GDM1 (cell line): ENCODE measurements at places on chromosomes 4 and X.

GRCh38 chr4:47839259-47839658 lies 1.4 kb upstream of the CORIN start:
- no peak for DNase-seq

DNA sequence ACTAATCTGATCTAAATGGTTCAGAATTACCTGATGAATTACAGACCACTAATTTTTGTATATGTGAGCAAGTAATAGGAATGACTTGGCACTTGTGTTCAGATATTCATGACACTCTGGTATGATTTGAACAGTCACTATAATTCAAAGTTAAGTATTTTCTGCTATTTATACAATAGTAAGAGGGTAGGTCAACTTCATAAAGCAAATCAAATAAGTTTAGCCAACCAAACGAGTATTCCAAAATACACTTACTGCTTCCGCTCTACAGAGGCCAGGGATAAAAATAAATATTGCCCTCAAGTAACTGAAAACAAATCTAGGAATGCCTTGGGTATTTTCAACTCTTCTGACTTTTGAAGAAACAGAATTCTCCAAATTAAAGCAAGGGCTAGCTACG lies 9.1 kb downstream of the EMCN start:
- DNase-seq, result no peak

DNA sequence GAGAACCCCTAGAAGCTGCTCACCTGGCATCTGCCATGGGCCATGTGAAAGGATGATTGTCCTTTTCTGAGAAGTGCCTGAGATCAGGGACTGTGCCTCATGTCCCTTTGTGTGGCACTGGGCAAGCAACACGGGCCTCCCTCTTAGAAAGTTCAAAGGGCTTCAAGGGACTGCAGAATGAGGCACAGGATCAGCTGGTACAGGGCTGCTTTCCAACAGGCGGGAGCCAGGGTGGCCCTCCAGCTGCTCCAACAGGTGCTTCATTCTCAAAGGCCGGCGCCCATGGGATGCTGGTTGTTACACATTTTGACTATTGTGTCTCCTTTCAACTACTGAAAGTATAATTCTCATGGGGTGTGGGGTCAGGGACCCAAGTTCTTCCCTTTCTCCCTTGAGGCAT lies 114.7 kb downstream of the ENPP6 start:
- no peak for DNase-seq

DNA sequence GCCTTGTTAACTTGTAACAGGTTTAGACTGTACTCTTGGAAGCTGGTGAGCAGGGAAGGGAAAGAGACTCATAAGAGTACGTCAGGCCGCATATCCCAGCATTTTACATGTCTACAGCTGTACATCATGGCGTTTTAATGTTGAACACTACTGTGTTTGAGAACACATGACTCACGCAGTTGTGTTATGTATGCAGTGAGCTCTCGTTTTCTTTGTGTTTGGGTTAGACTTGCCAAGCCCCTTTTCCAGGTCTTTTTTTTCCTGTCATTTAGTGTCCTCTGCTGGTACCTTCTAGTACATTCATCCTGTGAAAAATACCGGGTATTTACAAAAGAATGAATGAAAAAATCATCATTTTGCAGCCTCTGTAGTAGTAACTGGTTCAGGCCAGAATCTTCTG lies 35.3 kb downstream of the SMS start:
- DNase-seq, result no peak

GRCh38 chr4:100811046-100811445 lies 293.2 kb upstream of the EMCN start:
- no peak for DNase-seq

DNA sequence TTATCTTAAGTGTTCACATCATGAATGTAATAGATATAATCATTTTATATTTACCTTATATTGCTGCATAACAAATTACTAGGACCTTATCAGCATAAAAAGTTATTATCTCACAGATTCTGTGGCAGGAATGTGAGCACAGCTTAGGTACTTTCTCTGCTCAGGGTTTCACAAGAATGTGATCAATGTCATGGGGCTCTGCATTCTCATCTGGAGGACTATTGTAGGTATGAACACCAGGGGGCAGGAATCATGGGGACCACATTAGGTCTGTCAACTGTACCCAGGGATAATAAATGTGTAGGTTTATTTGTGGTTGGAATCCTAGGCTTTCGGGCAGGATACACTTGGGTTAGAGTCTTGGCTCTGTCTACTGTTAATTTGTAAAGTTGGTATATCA lies 519.2 kb downstream of the ARAP2 start:
- DNase-seq, result no peak

GRCh38 chr4:1477045-1477840 lies 71.0 kb upstream of the NKX1-1 start:
- DNase-seq, result no peak

DNA sequence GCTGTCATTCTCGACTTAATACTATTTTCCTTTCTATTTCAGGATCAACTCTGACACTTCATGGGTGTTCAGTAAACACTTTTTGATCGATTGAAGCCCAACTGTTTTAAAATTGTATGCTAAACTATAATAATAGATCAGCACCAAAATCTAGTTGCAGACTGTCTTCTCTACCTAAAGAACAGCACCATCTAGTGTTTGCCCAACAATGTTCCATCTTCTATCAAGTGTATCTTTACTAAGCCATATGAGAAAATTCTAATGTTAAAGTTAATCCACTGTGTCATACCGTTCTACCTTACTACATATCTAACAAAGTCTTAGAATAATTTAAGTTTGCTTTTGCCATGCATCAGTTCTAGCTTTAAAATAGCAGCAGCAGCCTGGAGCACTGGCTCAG lies 113.0 kb upstream of the PRDX4 start:
- DNase-seq, result no peak

GRCh38 chr4:42628740-42629139 lies 28.2 kb downstream of the ATP8A1 start:
- no peak for DNase-seq

DNA sequence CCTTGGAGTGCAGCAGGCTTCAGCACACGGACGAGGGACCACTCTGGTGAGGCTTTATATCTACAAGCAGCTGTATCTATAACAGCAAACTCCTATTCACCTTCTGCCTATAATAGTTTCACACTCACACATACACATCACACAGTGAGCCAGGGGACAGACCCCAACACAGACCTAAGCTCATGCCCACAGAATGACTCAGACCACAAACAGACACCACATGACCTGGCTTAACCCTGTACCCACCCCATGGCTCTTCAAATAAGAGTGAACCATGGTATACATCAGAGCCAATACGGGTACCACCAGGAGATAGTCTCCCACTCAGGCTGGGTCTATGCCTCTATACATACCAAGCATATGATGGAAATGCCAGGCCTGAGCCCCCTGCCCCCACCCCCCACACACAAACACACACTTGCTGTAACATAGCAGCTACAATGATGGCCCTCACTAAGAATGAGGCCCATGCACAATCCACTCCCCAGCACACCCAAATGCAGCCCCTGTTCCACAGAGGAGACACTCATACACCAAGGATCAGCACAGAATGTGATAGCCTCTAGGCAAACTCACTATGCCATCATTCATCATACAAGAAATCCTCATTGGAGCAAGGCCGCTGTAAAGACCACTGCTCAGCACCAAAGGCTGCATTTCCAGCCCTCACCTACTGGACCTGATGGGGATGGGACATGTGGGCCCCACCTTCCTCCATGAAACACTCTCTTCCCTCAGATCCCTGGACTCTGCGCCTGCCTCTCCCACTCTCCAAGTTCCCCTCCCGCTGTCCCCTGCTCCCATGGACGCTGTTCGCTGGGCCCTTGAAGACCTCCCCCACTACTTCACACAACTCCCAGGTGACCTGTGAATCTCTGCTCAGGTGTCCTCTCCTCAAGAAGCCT lies 62.1 kb upstream of the XIAP start:
- DNase-seq, result no peak

GRCh38 chrX:25069209-25069608 lies 53.4 kb upstream of the ARX start:
- no peak for DNase-seq

DNA sequence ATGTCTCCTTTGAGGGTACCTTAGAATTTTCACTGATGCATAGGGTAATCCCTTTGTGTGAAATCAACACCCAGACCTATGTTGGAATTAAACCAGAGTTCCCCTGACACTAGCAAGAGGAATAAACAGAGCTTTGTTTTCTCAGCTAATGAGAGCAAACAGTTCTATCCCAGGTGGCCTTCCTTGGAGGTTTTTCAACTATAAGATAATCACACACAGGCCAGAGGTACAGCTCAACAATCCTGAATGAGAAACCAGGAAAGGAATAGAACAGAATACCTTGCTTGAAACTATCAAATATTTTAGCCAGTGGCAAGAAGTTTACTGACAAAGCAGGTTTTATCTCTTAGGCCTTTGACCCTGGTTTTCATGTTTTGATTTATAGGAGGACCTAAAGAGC lies 100.2 kb downstream of the OTC start:
- DNase-seq, result no peak

GRCh38 chr4:178320003-178320402 lies 877.8 kb upstream of the AGA start:
- DNase-seq, result no peak

DNA sequence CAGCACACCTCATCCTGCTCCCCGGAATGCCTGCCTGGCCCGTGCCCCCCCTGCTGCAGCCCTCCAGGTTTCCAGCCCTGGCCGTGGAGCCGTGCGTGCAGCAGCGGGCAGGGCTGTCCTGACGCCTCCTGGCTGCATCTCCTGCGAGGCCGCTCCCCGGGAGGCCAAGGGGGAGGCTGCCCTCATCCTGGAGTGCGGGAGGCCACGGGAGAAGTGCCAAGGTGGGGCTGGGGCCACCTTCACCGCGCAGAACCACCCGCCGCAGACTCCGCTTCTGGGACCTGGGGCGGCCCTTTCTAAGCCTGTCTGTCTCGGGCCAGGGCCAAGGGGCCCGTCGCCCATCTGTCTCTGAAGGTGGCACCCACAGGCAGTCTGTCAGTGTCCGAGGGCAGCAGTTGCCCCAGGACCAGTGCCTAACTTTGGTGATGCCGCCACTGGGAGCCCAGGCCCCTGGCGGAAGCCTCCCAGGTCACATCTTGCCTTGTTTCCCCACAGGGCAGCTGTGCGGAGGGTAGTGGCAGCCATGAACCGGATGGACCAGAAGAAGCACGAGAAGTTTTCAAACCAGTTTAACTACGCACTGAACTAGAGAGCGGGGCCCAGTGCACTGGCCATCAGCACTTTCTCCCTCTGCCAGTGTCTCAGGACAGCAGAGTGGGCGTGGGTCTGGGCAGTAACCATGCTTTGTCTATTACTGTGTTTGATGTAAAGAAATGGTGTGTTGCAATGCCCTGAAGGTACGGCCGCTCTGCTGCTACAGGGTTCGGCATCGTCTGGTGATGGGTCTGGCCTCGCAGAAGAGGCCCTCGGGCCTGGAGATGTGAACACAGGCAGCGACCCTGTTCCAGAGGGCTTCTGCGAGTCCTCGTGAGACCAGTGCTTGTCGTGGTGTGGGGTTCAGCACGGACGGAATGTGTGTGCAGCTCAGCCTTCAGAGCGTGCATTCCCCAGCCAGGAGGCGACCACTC lies 20.6 kb downstream of the NKX1-1 start:
- DNase-seq, result no peak

GRCh38 chrX:47091149-47091775 lies 13.0 kb downstream of the RGN start:
- no peak for DNase-seq

- DNase-seq, result no peak
Measured at GRCh38 chrX:45424326-45424725, 223.7 kb upstream of the DIPK2B start.

DNA sequence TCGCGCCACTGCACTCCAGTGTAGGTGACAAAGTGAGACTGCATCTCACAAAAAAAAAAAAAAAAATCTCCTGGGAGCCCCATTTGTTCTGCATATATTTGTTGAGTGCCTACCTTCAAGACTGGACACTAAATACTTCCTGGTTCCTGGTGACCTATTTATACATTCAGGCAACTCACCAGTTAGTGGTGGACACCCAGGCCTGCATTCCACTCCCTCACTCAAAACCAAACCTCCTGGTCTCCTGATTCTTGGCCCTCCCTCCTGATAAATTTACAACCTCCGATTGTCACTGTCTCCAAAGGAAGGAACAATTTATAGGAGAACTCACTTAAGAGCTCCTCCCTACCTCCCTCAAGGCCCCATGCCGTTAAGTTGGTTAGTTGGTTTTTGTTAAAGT lies 3.1 kb downstream of the SYAP1 start:
- DNase-seq, result no peak

- no peak for DNase-seq
Measured at GRCh38 chrX:17033225-17033624, 86.8 kb downstream of the REPS2 start.

DNA sequence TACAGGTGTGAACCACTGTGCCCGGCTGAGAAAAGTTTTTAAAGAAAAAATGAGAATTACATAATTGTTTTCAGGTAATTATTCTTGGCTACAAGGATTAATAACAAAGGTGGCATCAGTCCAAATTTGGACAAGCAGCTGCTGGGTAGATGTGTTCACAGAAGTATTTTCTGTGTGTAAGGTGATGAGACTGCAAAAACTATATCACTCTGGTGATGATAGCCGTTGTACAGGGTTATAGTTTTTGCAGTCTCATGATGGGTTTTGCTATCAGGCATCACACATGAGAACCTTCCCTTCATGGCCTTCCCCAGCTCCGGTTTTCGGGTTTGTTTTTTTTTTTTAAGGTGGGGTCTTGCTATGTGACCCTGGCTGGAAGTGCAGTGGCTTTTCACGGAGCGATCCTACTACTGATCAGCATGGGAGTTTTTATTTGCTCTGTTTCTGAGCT lies 5.1 kb upstream of the SLC10A3 start:
- DNase-seq, result no peak

DNA sequence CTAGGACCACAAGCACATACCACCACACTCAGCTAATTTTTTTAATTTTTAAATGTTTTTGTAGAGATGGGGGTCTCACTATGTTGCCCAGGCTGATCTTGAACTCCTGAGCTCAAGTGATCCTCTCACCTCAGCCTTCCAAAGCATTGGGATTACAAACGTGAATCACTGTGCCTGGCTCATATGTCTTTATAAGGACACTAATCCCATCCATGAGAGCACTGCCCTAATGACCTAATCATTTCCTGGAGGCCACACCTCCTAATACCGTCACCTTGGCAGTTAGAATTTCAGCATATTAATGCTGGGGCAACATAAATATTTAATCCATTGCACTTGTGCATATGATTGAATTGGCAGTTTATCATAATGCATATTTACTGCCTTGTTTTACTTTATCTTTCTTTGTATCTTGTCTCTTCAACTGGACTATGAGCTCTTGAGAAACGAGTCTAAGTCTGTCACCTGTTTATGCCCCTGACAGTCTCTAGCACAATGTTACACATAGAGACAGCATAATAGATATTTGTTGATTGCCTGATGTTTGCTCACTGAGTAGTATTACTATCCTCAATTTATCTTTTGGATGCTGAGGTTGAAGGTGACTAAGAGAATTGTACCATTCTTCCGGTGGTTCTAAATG lies 172.0 kb downstream of the AASDH start:
- DNase-seq, result no peak

- no peak for DNase-seq
Measured at GRCh38 chrX:112857478-112857878, 16.8 kb upstream of the AMOT start.

DNA sequence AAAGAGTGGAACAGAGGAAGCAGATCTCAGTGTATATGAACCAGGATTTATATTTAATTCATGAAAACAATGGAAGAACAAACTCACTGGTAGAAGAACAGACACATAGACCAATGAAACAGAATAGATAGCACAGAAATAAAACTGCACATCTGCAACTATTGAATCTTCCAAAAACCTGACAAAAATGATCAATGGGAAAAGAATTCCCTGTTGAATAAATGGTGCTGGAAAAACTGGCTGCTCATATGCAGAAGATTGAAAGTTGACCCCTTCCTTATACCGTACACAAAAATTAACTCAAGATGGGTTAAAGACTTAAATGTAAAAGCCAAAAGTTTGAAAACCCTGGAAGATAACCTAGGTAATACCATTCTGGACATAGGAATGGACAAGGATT lies 391.0 kb downstream of the MAGEB5 start:
- DNase-seq, result no peak
